ENCODE measurements at places on chromosomes 4 and X. TPM values are rescaled to one million over a fixed set of nuclear protein-coding genes. Genes with fewer than 3 reads are reported as not detected.

Gene EIF1AX
- 90.6 TPM for total RNA-seq

Gene PTTG2
- not detected for total RNA-seq

Gene TMPRSS11D
- total RNA-seq: not detected

Gene TCP11X2
- 4.7 TPM for total RNA-seq

Gene GLRA3
- 0.07 TPM for total RNA-seq

Gene UCP1
- not detected for total RNA-seq

Gene TLR1
- total RNA-seq: 3.1 TPM

Gene RAB33A
- 0.87 TPM for total RNA-seq

Gene RAPGEF2
- 70.3 TPM for total RNA-seq

Gene TREX2
- 0.24 TPM for total RNA-seq
